GM12891 (cell line): ENCODE measurements at places on chromosomes 5 and 9.

DNA sequence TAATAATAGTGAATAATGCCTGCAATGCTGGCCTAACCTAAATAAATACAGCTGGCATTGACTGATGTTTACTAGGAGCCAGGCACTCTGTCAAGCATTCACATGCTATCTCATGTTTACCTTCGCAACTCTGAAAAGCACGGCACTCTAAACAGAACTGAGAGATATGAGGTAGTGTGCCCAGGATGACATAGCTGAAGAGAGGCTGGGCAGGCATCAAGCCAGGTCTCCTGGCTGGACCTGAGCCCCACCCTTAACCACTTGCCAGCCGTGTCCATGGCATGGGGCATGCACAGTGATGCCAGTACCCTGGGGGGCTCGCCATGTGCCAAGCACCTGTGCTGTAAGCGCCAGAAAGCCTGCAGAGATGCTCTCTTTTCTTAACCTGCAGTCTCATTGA is 119.4 kb upstream of the MVB12B start:
- DNase-seq = no peak

DNA sequence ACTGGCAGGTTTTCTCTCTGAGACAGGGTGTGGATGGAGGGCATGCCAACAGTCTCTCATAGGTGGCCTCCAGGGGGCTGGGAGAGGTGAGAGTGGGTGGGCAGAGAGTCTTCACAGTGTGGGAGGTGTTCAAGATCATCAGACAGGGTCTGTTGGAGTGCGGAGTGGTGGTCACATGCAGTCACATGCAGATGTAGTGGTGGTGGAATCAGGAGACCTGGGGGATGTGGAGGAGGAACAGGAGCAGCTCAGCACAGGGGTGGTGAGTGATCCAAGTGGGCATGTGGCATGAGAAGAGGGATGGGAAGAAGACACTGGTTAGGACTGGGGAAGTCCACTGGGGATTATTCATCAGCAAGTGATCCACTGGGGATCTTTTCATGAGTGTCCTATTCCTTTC is 5.8 kb downstream of the GM2A start:
- DNase-seq = no peak

DNA sequence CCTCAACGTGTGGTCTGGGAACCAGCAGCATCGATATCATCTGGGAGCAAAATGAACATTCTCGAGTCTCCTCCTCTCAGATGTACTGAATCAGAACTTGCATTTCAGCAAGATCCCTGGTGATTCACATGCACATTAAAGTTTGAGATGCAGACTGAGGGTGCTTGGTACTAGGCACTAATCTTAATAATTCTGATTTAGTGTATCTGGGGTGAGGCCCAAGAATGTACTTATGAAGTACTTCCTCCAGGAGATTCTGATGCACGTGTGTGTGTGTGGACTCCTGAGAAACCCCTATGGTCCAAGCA is 56.2 kb upstream of the EQTN start:
- no peak for DNase-seq

DNA sequence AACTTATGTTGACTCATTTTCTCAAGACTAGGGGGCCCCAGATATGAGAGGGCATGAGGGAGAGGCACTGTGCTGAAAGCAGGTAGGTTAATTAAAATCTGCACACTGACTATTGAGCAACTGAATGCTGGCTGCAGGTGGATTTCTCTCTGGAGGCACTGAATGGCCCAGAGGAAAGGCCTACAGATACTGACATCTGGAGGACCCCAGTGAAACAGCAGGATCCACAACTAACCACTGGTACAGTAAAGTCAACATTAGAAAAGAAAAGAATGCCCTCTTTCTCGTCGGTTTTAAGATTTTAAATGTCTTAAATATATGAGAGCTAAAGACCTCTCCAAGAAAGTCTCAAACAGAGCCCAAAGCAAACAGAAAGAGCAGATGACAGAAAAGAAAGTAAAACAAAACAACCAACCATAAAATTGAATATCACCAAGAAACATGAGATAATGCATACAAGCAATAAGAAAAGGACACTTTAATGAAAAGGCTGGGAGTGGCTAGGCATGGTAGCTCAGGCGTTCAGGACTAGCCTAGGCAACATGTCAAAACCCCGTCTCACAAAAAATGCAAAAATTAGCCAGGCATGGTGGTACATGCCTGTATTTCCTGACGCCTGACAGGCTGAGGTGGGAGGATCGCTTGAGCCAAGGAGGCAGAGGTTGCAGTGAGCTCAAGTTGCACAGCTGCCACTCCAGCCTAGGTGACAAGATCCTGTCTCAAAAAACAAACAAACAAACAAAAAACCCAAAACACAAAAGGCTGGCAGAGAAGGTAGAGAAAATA is 43.3 kb downstream of the PUM3 start:
- no peak for DNase-seq

DNA sequence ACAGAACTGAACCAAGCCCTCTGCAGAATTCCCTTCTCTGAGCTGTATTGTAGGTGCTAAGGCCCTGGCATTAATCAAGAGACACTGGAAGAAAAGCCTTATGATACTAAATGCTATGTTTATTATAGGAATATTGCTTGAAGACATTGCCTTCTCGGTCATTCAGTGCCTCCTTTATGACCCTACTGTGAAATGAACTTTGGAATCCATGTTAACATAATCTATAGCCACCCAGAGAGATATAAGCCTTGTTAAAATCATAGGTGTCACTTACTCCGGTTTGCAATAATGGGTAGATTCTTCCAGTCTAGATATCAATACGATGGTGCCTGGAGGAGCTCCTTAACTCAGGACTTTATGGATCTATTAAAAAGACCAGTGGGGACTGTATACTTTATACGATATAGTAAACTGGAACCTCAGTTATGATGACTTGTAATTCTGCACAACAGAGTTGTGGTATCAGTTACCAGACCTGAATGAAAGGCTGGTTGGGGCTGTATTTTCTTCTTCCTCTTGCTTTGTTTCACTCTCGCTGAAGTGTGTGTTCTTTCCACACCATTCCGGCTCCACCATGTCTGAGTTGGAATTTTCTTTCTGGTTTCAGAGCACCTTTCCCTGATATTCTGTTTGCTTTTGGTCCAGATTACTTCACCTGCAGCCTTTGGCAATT is 154.5 kb downstream of the DROSHA start:
- no peak for DNase-seq

GRCh38 chr9:6901180-6901579 is 143.4 kb downstream of the KDM4C start:
- no peak for DNase-seq

DNA sequence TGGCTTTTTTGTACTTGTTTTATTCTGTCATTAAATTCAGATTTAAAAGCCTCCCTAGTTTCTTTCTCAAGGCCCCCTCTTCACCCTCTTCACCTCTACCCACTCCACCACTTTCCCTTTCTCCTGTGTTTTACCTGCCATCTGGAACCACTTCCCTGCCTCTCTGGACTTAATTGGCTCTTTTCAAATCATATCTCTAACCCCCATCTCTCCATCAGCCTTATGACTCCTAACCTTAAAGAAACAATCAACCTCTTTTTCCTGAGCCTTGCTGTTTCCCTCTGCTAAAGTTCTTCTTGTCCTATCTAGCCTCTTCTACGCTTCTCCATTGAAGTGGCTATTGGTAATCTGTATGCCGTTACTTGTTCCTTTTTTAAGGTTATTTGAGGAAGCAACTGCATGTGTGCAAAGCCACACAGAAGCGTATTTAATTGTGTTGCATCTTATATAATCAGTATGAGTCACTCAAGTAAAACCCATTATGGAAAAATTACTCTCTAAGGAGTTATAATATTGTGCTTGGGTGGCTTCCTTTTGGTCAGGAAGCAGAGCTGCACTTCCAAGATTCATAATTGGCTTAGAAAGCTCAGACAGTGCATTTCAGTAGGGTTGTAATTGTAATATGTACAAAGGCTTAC is 653.6 kb upstream of the ITGA1 start:
- no peak for DNase-seq

- DNase-seq = no peak
Measured at GRCh38 chr9:121286973-121287741, 19.2 kb downstream of the GSN start.

DNA sequence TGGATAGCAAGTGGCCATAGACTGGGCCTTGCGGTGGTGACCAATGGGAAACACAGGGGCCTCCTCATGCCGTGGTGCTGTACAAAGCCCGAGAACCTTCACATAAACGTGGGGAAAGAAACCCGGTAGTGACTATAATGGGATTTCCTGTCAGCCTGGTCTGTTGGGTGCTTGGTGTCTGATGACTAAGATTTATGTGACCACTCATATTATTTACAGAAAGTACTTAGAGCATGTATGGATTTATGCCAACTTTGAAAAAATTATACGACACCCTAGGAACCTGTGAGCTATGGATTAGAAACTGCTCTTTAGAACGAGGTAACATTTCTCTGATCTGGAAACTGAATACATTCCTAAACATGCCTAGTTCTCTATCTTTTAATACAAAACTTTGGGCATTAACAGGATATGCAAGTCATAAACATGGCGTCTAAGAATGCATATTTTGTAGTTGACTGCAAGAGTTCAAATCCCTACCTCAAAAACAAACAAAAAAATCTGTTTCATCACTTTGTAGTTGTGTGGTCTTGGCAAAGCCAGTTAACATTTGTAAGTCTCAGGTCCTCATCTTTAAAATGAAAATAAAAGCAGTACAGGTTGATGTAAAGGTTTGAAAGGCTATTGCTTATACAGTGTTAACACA is 85.4 kb downstream of the TMEM167A start:
- no peak for DNase-seq

- no peak for DNase-seq
Measured at GRCh38 chr5:145008876-145009530, 826.1 kb downstream of the PRELID2 start.

DNA sequence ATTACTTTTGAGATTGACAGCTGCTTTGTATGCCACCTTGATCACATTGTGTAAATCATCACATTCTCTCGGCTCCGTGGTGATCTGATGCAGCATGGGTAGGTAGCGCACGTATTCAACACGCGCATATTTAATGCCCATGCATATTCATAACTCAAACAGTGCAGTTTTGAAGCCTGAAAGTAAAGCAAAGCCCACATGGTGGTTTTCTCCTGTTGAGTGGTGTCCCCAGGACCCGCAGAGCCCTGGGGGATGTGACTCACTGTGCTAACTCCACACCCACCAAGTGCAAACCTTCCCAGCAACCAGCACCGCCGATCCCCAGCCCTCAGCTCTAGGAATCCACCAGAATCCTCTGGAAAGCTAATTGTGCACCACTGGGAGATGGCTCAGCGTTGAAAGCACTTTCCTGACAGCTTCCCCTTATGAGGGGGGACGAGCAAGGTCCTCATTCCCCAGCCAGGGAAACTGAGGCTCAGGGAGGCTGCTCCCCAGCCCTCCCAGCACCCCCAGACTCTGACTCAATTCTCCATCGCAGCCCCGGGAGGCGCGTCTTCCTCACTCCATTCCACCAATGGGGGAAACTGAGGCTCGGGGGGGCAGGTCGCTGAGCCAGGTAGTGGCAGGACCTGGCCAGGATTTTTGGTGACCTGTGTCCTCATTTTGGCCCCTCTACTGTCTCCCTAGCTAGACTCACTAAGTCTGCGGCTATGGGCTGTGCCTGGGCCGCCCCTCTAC is 46.4 kb downstream of the SARDH start:
- no peak for DNase-seq

DNA sequence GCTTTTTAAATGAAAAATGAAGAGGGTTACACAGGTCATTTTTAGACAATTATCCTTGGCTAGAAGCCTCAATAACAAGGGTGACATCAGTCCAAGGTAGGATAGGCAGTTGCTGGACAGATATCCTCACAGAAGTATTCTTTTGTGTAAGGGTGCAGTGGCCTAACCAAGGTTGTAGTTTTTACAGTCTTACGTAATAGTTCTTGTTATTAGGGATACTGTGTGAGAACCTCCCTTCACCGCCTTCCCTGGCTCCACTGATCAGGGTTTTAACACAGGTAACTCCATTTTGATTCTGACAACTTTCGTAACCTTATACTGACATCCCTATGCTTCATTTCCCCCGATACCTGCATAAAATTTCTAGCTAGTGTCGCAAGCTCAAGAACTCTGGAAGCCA is 8.7 kb upstream of the CAPSL start:
- no peak for DNase-seq

DNA sequence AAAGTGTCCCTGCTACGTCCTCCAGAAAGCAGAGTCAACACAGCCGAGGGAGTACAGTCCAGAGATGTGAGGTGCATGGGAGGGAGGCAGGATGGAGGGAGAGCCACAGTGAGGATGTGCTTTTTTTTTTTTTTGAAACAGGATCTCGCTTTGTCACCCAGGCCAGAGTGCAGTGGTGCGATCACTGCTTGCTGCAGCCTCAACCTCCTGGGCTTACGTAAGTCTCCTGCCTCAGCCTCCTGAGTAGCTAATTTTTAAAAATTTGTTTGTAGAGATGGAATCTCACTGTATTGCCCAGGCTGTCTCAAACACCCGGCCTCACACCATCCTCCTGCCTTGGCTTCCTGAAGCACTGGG is 33.2 kb upstream of the ALDH1B1 start:
- no peak for DNase-seq

DNA sequence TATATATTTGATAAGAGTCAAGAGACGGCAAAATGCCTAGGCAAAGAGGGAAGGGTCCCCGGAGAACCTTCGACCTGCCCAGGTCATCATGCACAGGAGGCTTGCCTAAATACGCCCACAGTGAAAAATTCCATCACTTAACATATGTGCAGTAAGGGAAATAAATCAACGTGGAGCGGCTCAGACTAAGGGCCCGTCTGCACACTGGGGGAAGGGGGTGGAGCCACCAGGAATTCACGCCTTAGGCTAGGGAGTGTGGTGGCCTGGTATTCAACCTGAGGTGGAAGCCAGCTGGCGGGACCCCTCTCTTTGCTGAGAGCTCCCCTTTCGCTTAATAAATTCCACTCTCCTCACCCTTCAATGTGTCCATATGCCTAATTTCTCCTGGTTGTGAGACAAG is 8.3 kb downstream of the PTBP3 start:
- no peak for DNase-seq

DNA sequence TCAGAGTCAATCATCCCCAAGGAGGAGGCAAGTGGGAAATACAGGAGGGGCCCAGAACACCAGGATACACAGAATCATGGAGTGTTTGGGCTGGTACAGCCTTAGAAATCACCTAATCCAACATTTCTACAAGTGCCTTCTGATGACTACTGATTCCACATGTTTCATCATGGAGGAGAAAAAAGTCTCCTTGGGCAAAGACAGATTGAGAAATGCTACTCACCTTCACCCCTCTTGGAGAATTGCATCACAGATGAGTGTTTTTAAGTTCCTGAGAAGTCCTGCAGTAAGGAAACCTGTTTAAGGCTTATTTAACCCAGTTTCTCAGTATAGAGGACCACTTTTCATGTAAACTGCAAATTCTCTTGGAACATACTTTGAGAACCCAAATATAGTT is 2.2 kb upstream of the SLIT3 start:
- no peak for DNase-seq

- DNase-seq = no peak
Measured at GRCh38 chr5:169988947-169989346, 8.7 kb upstream of the INSYN2B start.
